ENCODE measurements at places on chromosomes 6 and 20.

- no peak for DNase-seq
These were observed 1.0 kb upstream of the STMND1 start for GRCh38 chr6:17100806-17101205.

DNA sequence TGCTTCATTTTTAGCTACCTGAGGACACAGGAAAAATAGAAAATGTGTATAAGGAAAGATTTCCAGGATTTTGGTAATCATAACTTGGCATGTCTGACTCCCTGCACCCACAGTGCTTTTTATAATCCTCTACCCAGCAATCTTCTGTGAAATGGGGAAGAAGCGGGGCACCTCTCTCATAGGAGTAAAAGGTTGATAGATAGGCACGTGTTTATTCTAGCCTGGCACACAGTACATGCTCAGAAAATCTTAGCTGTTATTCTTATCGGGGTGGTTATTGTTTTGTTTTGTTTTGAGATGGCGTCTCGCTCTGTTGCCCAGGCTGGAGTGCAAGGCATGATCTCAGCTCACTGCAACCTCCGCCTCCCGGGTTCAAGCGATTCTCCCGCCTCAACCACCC is 87.7 kb upstream of the SALL4 start:
- DNase-seq, result no peak

DNA sequence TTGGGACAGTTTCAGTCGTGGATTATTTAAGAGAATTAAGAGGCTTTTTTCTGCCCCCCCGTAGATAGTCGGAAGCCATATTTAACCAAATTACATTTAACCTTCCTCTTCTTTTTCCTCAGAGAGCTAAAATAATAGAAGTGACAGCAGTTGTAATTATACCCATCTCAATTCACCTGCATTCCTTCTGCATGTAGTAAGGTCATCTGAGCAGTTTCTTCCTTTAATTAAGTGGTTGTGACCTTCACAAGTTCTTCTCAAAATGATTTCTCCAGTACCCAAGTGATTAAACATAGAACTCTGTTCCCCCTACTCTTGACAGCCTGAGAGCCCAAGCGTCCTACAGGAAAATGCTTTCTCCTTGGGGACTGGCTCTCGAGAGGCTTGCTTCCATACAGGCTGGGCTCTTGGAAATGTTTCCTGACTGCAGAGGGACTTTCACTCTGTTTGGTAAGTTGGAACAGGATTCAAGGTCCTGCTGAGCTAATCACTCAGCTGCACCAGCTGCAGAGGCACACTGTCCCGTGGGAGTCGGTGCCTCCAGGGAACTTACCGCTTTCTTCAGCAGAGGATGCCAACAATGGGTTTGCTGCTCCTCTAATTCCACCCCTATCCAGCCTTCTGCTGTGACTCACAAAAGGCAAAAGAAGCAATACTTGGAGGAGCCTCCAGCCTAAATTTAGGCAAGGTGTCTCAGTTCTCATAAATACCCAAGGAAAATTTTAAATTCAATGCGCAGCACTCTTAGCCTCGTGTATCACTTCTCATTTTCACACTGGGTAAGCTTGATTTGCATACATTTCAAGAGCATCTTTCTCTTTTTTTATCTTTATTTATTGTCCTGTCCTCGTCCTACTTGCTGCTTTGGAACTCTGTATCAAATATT is 414.9 kb downstream of the KIF16B start:
- peak; percentile 59 for DNase-seq

DNA sequence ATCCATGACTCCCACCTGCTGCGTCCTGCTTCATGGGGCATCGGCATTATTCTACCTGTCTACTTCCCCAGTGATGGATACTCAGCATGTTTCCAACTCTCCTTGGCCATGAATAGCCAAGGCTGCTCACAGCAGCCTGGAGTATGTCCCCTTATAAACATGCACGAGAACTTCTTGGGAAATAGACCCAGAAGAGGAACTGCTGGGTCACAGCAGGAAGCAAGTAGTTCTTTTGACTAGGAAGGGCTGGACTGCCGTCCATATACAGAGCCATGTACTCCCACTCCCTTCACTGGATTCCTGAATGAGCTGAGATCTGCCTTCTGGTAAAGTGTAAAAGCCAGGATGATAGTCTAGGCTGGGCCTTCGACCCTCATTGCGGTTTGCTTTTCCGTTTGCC is 106.3 kb upstream of the KCNK16 start:
- DNase-seq, result no peak

GRCh38 chr6:104702126-104702841 is 157.4 kb downstream of the HACE1 start:
- no peak for DNase-seq

GRCh38 chr6:161211380-161212035 is 62.4 kb downstream of the AGPAT4 start:
- DNase-seq, result no peak

DNA sequence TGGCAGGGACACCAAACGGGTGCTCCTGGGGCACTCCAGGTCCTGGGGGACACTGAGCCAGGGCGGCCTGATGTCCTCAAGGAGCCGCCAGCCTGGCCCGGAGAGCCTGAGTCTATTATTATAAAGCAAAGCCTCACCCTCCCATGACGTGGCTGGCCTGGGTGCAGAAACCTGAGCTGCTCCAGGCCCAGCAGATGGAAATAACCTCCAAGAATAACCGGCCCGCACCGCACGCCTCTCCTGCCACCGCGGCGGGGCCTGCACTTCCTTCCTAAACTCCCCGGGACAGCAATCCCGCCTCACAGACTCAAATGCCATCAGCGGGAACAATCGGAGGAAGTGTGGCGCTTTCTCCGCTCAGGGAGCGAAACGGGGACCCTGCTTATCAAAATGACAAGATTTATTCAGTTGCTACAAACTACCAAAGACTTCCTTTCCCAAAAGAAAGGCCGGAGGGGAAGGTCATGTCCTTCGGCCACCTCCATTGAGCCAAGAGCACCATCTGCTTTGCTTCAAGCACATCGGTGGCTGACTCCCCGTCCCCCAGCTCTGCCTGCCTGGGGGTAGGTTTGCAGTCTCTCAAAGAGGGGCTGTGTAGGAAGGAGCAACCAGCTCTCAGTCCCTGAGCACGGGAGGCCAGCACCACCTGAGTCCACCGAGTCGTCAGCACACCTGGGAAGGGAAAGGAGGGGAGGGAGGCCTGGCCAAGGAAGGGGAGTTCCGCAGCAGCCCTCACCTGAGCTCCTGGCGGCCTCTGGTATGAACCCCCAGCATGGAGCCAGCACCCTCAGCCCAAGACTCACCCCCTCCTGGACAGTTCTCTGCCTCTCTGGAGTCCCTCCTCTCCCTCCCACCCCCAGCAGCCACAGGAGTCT is 78.6 kb upstream of the QKI start:
- DNase-seq, result no peak

All from germinal center (tissue), 1 donor.